Caco-2 (cell line): ENCODE measurements at places on chromosomes 2 and 18.

- DNase-seq = peak; percentile 67
These were observed 406.6 kb upstream of the MMADHC start for GRCh38 chr2:149994057-149994728.

DNA sequence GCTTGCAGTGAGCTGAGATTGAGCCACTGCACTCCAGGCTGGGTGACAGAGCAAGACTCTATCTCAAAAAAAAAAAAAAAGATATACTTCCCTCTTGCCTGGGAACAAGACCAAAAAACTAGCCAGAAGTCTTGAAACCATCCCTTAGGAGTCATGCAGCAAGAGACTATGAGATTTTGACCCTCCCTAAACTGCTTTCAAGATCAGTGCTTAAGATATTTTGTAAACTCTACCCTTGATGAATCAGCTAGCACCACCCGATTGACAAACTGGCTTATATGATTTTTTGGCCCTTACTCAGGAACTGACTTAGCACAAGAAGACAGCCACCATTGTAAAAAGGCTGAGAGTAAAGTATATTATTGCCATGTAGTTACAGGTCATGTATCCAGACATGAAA lies 3.8 kb downstream of the SULT1C3 start:
- no peak for DNase-seq

GRCh38 chr2:40302751-40303325 lies 149.1 kb downstream of the SLC8A1 start:
- no peak for DNase-seq

DNA sequence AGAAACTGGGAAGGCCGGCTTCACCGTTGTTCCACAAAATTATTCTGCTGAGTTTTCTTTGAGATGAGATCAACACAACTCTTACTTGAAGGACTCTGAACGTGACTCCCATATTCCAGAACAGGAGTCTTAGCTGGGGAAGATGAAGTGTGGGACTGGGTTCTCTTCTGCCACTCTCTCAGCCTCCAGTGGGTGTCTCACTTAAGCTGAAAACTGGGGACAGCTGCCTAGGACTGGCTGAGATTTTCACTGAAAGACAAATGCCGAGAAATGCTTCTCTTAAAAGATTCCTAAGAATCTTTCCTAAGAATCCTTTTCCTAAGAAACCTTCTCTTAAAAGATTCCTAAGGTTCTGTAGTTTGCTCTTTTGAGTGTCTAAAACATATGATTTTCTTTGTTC lies 156.6 kb upstream of the LHCGR start:
- DNase-seq = no peak

GRCh38 chr2:232976176-232976575 lies 36.9 kb downstream of the NGEF start:
- no peak for DNase-seq

DNA sequence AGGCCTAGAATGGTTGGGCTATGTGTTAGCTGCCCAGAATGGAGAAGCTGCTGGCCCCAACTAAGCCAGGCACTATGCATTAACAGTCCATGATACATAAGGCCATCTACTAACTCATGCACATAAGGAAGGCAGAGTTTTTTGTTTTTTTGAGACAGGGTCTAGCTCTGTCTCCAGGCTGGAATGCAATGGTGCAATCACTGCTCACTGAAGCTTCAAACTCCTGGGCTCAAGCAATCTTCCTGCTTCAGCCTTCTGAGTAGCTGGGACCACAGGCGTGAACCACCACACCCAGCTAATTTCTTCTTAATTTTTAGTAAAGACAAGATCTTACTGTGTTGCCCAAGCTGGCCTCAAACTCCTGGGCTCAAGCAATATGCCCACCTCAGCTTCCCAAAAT lies 37.6 kb downstream of the GPR45 start:
- no peak for DNase-seq

- DNase-seq = no peak
These were observed 77.4 kb downstream of the RTP5 start for GRCh38 chr2:241947004-241947350.

DNA sequence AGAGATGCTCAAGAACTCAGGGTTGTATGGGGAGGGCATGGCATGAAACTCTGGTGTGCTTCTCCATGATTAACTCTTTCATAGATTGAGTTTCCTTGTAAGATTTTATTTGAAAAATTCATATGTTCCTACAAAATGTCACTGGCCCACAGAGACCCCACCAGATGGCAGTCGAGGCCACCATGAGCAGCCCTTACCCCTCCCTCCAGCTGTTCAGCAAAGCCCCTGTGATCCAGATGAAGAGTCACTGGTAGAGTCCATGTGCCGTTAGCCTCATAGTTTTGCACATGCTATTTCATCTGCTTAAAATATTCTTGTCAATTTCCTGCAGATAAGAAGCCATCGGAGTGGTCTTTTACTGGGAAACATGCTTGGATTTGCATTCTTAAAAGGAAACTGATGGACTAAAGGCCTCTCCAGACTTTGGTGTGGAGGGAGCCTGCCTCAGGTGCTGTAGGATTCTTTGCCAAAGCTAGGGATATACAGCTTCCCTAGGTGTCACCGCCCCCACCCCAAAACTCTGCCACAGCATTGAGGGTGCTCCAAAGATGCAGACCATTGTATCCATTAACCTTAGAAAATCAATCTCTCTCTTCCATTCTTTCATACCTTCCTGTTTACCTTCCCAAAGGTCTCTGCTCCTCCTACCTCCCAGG lies 18.8 kb downstream of the ZNF385B start:
- DNase-seq = peak; percentile 60

DNA sequence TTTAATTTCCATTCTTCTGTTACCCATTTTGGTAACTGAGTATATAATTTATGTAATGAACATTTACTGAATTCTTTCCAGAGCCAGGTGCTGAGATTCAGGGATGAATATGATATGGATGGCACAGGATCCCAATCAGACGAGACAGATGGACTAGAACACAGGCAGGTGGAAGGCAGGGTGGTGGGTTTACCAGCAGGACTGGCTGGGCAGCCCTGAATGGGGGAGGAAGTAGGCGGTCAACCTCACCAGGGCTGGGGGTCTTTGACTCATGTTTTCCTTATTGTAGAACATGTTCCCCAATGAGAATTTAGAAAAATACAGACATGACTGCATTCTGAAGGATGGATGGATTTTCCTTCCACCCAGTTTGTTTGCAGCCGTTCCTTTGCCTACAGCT lies 80.3 kb downstream of the CIB4 start:
- peak; percentile 19 for DNase-seq

GRCh38 chr2:240954436-240955305 lies 43.7 kb upstream of the SNED1 start:
- no peak for DNase-seq

- DNase-seq = no peak
These were observed 642.0 kb upstream of the FSHR start for GRCh38 chr2:49796266-49796665.

DNA sequence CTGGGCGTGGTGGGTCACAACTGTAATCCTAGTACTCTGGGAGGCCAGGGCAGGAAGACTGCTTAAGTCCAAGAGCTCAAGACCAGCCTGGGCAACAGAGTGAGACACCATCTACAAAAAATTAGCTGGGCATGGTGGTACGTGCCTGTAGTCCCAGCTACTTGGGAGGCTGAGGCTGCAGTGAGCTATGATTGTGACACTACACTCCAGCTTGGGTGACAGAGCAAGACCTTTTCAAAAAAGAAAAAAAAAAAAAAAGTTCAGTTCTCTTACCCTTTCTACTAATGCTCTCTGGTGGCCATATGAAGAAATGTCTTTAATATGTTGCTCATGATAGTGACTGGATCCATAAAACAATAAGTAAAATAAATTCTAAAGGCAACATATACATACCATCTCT lies 14.9 kb downstream of the TYW5 start:
- no peak for DNase-seq

GRCh38 chr2:109020217-109020637 lies 31.2 kb upstream of the EDAR start:
- DNase-seq = peak; percentile 45

DNA sequence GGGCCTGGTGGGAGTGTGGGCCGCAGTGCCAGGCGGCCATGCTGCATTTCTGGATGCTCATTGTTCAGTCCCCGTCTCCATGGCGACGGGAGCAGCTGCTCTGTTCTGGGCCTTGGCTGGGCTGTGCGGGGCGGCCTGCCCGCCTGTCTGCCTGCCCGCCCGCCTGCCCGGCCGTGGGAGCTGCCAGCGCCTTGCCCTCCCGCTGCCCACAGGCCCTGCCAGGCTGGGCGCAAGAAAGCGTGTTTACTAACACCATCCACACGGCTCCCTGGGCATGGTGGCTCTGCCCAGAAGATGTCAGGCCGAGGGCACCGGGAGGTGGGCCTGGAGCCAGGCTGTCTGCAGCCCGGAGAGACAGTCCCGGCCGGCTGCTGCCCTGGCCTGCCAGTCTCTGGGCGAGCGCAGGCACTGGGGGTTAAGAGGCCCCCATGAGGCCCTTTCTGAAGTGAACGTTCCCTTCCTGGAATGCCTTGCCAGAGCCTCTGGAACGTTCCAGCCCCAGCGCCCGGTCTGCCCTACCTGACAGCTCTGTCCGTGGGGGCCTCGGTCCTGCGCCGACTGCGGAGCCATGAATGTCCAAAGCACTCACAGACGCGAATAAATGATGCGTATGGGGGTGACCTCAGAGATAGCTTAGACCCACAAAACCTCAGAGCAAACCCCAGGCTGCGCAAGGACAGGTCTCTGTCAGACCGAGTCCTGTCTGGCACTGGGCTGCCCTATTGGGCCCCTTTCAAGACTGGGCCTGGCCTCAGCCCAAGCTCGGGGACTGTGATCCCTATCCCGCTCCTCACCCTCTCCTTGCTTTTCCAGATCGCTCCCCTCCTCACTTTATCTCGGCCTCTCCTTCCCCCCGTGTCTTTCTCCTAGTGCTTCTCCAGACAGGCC lies 44.3 kb downstream of the MYCN start:
- DNase-seq = no peak

DNA sequence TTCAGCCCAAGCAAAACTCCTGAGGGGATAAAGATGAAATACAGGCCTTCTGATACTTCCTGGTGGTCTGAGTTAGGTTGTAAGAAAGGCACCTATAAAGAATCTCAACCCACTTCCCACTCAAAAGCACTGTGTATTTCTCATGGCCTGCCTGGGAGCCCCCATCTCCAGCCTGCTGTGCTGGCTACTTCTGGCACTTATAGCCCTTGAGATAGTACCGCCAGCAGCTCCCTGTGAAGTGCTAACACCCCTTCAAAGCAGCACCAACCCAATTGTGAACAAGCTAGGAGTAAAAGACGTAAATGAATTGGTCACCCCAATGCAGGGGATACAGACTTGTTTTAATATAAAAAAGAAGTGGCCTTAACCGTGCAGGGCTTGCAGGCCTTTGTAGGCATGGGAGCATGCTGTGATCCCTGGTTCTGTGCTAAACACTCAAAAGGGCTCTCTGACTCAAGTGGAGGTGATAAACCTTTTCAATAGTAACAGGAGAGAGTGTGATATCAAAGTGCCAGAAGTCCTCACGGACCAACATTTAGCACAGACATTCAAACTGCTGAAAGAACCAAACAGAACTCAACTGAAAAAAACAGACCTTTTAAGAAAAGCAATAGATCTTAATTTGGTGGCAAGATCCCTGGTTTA lies 80.8 kb downstream of the RTN4 start:
- DNase-seq = no peak

DNA sequence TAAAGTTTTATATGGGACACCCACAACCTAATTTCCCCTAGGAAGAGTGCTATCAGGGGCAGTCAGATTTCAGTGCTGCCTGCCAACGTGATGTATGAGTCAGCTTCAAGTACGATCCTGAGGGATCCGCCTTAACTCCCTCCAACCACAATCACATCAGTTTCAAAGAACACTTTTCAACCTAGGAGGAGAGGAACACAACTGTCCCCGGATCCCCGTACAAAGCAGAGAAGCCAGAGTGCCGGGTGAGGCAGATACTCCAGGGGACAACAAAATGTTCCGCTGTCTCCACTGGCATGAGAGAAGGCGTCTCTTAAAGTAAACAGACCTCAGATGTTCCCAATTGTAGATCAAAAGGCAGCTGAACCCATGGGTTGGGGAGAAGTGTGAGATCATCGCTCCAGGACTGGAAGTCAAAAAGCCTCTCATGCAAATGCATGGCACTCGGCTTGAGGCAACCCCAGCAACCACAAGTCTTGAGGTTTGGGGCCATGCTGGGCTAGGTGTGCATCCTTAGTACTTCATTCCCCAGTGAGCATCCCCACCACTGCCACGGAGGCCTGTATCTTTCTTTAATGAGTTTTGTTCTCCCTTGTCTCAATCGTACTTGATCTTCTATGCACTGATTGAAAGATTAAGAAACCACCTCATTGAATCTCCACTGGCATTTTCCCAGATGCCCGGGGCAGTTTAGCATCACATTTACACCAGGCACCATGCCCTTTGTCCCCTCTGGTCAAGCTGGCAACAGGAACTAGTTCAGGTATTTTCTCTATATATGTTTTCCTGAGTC lies 91.0 kb upstream of the CCBE1 start:
- no peak for DNase-seq

- DNase-seq = no peak
These were observed 69.0 kb downstream of the BABAM2 start for GRCh38 chr2:27959496-27959895.

DNA sequence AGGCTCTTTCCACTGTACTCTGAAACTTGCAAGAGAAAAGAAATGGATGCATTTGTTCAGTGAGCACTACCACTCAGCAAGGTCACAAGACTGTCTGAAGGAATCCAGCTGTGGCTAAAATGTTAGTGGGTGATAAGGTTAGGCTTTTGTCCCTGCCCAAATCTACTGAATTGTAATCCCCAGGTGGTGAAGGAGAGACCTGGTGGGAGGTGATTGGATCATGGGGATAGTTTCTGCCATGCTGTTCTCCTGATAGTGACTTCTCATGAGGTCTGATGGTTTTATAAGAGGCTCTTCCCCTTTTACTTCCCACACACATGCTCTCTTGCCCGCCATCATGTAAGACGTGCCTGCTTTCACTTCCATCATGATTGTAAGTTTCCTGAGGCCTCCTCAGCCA lies 68.2 kb downstream of the ZNF385B start:
- no peak for DNase-seq

- no peak for DNase-seq
These were observed 8.2 kb downstream of the GDF7 start for GRCh38 chr2:20674974-20675679.

DNA sequence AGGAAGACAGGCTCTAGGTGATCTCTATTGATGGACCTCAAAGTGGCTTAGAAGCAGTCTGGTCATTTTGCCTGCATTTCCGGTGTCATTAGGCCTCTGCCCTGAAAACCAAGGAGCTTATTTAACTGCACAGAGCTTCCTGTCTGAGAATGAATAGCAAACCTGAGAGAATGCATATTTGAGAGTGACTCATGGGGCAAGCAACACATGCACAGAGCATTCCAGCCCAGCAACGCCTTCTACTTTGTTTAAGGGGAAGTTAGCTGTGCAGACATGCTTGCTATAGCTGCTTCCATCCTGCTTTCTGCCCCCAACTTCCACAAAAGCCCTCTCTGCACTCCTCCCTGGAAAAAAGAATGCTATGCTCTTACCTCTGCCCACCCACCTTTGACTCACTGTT lies 232.8 kb downstream of the GRB14 start:
- peak; percentile 5 for DNase-seq
